T-helper 2 cell treated with Interferon-gamma antibody and Interleukin-4, amounts not matched to agents 5 μg/mL and 100 μg/mL, for 36 hours (primary cell): ENCODE measurements at places on chromosomes 11 and 22.
A peak's percentile ranks its signal among the peaks of the same experiment; 100 is the strongest.

- no peak for DNase-seq
Observed at GRCh38 chr11:123429336-123429735, 733 bp upstream of the GRAMD1B start.

DNA sequence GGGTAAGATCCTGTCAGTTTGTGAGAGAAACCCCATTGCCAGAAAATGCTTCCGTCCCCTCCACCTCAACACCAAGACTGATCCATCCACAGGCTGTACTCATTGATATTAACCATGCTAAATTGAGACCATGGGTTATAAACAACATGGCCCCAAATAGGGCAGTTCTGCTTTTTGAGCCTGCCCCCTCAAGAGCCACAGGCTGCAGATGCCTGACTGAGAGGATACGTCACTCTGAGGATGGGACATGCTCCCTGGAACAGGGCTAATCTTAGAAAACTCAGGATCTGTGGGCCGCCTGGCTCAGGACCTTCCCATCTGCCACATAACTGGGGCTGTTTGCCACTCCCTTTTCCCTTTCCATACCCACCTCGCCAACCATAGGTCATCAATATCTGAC is 99.8 kb downstream of the MICAL2 start:
- no peak for DNase-seq

DNA sequence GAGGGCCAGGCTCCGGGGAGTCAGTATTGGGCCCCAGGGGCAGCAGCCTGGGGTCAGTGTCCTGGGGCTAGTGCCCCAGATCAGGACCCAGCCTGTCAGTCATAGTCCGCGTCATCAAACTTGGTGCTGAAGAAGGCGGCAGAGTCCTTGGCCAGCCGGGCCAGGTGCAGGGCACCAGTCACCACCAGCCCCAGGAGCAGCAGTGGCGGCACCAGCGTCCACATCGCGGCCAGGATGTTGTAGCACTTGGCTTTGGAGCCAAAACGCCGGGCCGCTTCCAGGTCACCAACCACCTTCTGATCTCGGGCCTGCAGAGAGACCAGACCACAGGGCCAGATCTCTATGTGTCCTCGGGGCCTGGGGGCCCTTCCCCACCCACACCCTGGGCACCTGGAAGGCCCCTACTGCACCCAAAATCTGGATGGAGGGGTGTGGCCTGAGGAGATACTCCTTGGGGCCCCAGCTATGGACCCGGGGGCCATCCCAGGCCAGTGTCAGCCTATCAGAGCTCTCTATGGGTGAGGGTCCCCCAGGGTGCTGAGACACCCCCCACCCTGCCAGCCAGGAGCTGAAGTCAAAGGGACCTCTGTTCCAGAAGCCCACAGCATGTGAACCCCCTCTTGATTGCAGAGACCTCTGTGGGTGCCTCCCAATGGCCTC is 790 bp downstream of the IFITM5 start:
- no peak for DNase-seq

DNA sequence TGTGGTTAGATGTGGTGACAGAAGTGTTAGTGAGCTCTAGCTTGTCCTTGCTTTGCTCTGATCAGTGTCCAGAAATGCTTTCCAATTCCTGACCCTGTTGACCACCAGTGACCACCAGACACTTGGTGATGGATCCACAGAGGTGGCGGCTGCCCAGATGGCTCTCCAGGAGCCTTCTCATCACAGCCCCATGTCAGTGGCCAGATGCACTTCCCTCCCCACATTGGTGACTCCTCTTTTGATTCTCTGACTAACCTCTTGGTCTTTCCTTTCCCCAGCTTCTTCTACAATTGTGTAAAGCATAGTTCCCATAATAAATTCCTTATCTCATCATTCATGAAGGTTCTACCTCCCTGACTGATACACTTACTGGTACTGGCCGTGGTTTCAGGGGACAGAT is 40.1 kb upstream of the CXCR5 start:
- DNase-seq: no peak

GRCh38 chr11:102435688-102436087 is 16.9 kb downstream of the TMEM123 start:
- no peak for DNase-seq

DNA sequence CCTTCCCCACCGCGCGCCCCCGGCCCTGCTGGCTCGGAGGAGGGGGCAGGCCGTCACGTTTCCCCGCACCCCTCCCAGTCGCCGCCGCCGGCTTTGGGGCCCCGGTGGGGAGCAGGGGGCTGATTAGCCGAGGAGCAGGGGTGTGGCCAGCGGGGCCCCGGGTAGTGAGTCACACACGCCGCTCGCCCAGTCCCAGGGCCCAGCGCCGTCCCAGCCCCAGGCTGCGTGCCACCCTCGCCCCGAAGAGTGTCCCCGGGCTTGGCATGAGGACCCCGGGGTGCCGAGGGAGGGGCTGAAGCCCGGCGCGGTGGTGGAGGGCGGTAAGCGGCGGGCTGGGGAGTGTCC is 34.4 kb downstream of the PRDM11 start:
- peak; percentile 24 for DNase-seq

- DNase-seq: no peak
Observed at GRCh38 chr11:130473795-130474377, 25.4 kb downstream of the ADAMTS15 start.

GRCh38 chr22:36100134-36100824 is 60.3 kb downstream of the APOL3 start:
- DNase-seq: no peak

GRCh38 chr11:12271826-12272366 is 105.5 kb upstream of the PARVA start:
- no peak for DNase-seq

DNA sequence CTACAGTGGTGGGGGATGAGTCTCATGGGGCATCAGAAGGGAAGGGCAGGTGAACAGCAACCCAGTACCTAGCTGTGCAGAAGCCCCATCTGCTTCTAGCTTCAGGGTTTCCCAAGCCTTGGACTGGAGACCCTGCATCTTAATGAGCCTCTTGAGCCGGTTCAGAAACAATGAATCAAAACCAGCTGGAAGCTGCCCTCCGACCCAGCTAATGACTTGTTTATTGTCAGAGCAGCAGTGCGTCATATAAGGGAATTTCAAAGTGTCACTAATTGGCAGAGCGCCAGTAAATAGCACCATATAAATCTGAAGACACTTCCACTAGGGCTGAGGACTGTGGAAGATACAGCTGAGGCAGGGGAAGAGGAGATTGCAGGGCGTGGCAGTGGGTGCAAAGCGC is 57.5 kb downstream of the RPUSD4 start:
- no peak for DNase-seq
